OCI-M1 (cell line): ENCODE measurements at places on chromosomes 12 and 14.
A peak's percentile ranks its signal among the peaks of the same experiment; 100 is the strongest.

- peak; percentile 63 for DNase-seq
Observed at GRCh38 chr12:77943466-77943865, 112.8 kb downstream of the NAV3 start.

DNA sequence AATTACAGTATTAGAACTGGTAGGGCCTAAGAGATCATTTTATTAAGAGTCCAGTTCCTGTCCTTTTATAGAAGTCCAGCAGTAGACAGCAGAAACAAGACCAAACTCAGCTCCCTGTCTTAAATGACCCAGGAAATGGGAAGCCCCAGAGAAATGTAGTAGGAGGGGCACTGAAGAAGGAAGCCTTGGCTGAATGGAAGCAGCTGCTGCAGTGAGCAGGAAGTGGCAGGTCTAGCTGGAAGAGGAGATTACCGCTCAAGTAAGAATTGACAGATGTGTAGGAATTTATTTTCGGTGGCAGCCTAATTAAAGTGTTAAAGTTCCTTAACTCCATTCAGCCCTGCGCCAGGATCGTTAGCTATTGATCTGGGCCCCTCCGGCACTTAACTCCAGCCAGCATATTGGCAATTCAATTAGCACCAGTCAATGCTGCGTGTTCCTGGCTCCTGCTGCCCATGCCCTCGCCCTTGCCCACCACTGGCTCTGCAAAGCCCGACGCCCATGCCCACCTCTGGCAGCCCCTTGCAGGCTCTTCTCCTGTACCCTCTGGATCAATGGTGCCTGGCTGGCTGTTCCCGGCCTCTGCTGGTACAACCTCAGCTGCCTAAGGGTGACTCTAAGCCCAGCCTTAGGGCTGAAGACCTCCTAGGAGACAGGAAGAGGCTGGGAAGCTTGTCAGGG lies 21.1 kb downstream of the ZFHX2 start:
- DNase-seq, result no peak

- DNase-seq, result no peak
Observed at GRCh38 chr12:130145731-130146130, 16.5 kb upstream of the FZD10 start.

GRCh38 chr12:124837958-124838803 lies 25.5 kb downstream of the SCARB1 start:
- no peak for DNase-seq

- DNase-seq, result no peak
Observed at GRCh38 chr12:92413286-92413685, 267.6 kb upstream of the BTG1 start.

DNA sequence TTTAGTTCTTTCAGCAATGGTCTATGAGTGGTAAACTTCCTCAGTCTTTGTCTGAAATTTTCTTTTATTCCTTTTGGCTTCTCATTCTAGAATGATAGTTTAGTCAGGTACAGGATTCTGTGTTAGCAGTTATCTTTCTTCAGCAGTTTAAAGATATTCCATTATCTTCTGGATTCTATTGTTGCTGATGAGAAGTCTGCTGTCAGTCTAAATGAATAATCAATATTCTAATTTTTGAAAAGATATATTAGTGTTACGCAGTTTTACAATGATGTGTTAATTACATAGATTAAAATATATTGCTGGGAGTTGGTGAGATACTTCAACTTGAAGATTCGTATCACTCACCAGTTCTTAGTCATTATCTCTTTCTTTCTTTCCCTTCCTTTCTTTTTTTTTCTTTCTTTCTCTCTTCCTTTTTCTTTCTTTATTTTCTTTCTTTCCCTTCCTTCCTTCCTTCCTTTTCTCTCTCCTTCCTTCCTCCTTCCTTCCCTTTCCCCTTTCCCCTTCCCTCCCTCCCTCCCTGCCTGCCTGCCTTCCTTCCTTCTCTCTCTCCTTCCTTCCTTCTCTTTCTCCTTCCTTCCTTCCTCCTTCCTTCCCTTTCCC lies 17.8 kb downstream of the CACNA1C start:
- DNase-seq, result no peak

DNA sequence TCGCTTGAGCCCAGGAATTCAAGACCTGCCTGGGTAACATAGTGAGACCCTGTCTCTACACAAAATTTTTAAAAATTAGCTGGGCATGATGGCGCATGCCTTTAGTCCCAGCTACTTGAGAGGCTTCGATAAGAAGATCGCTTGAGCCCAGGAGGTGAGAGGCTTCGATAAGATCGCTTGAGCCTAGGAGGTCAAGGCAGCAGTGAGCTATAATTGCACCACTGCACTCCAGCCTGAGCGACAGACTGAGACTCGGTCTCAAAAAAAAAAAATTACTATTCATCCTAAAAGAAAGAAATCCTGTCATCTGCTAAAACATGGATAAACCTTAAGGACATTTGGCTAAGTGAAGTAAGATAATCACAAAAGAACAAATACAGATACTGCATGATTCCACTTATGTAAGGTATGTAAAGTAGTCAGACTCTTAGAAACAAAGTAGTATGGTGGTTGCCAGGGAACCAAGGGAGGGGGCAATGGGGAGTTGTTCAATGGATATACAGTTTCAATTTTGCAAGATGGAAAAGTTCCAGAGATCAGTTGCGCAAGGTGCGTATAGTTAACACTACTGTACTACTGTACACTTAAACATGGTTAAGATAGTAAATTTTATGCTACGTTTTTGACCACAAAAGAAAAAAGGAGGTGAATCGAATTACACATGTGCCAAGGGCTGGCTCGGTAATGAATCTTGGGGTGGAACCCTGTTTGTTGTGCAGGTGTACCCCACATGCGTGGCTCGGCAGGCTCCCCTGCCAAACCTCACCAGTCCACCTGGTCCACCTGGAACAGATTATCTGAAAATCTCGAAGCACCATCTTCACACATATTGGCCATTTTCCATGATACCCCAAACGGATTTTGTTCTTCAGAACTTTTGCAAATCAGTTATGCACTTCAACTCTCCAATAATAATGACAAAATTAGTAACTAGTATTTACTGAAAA lies 18.3 kb upstream of the ATP2A2 start:
- DNase-seq, result peak; percentile 72

DNA sequence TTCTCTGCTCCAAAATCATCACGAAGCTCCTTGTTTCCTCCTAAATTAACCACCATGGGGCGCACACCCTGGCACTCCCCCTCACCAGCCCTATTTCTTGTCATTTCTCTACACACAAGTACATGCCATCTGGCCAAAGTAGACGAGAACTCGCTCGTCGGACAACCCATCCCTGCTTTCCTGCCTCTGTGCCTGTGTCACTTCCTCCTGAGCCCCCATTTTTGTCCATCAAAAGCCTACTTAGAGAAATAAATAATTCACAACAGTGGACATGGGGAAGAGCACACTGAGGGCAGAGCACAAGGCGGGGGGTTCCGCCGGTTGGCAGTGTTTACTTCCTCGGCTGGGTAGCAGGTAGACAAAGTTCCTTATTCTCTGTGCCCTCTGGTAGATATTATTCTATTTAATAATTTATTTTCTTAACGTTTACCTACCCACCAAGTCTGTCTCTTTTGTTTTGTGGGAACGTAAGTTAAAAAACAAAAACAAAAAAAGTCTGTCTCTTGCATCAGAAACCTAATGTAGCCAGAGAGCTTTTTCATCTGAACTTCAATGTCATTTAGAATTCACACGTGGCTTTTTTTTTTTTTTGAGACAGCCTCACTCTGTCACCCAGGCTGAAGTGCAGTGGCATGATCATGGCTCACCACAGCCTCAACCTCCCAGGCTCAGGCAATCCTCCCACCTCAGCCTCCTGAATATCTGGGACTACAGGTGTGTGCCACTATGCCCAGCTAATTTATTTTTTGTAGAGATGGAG lies 6.0 kb downstream of the VPS37B start:
- peak; percentile 56 for DNase-seq

DNA sequence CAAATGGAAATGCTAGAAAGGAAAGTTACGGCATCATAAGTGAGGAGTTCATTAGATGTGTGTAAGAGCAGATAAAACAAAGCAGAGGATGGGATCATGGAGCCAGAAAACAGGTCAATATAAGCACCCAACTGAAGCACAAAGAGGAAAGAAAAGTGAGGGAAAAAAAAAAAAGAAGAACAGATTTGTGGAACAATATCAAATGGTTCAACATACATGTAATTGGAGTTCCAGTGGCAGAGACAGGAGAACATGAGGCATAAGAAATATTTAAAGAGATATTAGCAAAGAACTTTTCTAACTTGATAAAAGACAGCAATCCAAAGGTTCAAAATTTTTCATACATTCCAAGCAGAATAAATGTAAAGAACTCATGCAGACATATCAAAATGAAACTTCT lies 54.1 kb downstream of the SPTSSA start:
- DNase-seq, result no peak

- peak; percentile 87 for DNase-seq
Observed at GRCh38 chr12:6867413-6868210, at the start of gene TPI1. Gene TPI1 (plus strand): TSS chr12:6867531. CDS start chr12:6867567, 36 bp downstream.

- peak; percentile 80 for DNase-seq
Observed at GRCh38 chr12:62466018-62466593, 520 bp upstream of the MON2 start.

GRCh38 chr12:120403869-120404268 lies 34.0 kb upstream of the COX6A1 start:
- no peak for DNase-seq

DNA sequence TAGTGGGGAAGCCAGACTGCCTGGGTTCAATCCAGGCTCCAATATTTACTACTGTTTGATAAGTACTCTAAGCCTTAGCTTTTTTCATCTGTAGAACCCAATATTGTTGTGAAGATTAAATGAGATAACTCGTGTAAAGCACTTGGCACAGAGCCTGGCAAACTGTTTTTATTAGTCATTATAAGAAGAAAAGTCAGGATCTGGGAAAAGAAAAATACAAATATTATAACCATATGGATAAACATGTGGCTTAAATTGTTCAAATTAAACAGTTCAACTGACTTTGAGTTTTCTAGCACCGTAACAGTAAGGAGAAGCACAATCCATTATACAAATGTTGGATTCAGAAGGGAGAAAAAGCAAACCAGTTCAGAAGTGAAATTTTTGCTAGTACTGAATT lies 22.0 kb upstream of the CDK17 start:
- no peak for DNase-seq

- no peak for DNase-seq
Observed at GRCh38 chr12:122635471-122635870, 67.7 kb downstream of the HCAR2 start.

DNA sequence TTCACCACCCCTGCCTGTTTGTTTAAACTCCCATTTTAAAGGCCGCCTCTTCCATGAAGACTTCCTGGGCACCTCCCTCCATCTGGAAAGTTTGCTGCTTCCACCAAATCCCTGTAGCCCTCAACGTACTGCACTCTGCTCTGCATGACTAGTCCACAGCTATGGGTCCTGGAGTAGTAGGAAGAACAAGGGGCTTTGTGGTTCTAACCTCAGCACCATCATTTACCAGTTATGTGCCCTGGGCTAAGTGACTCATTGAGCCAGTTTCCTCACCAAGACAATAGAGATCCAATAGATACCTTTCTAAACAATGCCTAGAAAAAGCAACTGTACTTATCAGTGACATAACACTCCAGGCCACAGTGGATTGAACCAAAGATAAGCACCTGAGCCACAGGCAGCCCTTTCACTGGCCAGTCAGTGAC lies 8.5 kb upstream of the LTBP2 start:
- peak; percentile 84 for DNase-seq

- DNase-seq, result peak; percentile 12
Observed at GRCh38 chr12:79566452-79567174, 124.2 kb downstream of the PAWR start.

GRCh38 chr14:72947366-72948160 lies 21.3 kb downstream of the DCAF4 start:
- DNase-seq, result no peak

DNA sequence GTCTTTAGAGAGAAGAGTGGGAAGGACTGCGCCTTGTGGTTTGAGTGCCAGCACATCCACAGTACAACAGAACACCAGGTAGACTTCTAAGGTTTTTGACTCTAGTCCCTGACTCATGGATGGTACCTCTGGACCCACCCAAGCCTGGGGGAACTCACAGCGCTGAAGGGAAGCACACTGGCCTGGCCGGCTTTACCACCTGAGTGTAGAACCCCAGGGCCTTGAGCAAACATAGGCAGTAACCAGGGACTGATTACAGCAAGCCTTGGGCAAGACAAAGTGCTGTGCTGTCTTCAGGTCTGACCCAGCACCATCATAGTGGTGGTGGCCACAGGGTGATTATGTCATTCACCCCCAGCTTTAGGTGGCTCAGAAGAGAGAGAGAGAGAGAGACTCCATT lies 17.2 kb downstream of the EML5 start:
- DNase-seq, result no peak

DNA sequence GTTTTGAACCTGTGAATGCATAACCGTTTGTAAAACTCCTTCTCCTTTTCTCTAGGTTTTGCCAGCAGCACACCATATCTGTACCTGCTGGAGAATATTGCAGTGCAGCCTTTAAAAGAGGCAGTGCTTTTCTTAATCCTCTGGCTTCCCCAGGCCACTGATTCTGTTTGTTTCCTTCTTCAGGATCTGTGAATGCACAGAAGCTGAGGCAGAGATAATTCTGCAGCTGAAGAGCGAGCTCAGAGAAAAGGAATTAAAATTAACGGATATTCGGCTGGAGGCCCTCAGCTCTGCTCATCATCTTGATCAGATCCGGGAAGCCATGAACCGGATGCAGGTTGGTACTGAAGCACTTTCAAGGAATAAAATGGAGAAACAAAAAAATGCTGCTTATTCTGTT lies 348.7 kb downstream of the NAV3 start:
- peak; percentile 62 for DNase-seq

GRCh38 chr14:104395276-104395675 lies 184.3 kb upstream of the C14orf180 start:
- DNase-seq, result no peak

GRCh38 chr12:30976206-30976605 lies 49.7 kb downstream of the TSPAN11 start:
- DNase-seq, result no peak

DNA sequence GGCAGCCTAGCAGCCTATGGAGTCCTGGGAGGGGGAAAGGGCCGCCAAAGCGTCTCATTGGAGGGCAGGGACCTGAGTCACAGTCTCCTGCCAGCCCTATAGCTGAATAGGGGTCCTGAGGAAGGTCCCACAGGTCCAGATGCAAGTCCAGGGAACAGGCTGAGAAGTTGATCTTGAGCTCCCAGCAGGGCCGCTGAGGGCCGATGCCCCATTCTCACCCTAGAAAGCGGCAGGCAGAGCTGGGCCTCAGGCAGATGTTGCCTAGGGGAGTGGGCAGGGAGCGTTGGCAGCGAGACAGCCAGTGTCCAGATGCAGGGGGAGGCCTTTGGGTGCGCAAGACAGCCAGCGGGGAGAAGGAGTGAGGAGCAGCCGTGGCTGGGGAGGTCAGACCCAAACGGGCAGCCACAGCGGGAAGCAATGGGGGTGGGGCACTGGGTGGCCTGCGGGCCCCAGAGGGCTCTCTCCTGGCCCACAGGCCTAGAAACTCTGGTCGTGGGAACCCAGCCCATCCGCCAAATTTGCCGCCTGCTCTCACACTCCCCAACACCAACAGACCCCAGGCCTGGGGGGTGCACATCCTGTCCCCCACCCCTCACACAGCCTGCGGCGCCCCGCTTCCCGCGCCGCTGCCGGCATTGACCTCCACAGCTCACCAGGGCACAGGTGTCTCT lies 1.1 kb downstream of the HDAC7 start:
- DNase-seq, result peak; percentile 70
